Bladder microvascular endothelial cell (primary cell): ENCODE measurements at places on chromosomes 5 and 9. TPM values are rescaled to one million over a fixed set of nuclear protein-coding genes. Genes with fewer than 3 reads are reported as not detected.

Gene TAF1L
- total RNA-seq: under 0.01 TPM in 1 of 2 replicates, not detected in the other

Gene MELK
- total RNA-seq: 23.6 and 30.0 TPM in 2 replicates

Gene MARCOL
- total RNA-seq: not detected in 2 replicates

Gene MYORG
- total RNA-seq: 3.9 and 6.5 TPM in 2 replicates

Gene SPEF2
- total RNA-seq: 0.63 and 0.81 TPM in 2 replicates

Gene ASTN2
- 2.6 and 5.6 TPM in 2 replicates for total RNA-seq

Gene WNT8A
- not detected in 2 replicates for total RNA-seq

Gene IL9
- not detected in 2 replicates for total RNA-seq

Gene PCSK1
- total RNA-seq: 0.81 and 2.8 TPM in 2 replicates

Gene PHF24
- total RNA-seq: not detected in 2 replicates

Gene PKD2L2
- total RNA-seq: not detected in 2 replicates

Gene FGF1
- 0.16 and 0.44 TPM in 2 replicates for total RNA-seq

Gene RANBP3L
- total RNA-seq: 0.25 TPM in 1 of 2 replicates, not detected in the other

Gene FOXD4L3
- not detected in 2 replicates for total RNA-seq

Gene FGF10
- not detected in 2 replicates for total RNA-seq

Gene BHMT
- not detected in 2 replicates for total RNA-seq

Gene ADAMTSL1
- 11.5 and 19.6 TPM in 2 replicates for total RNA-seq

Gene CATSPER3
- not detected in 2 replicates for total RNA-seq

Gene GLIPR2
- total RNA-seq: 4.9 and 44.4 TPM in 2 replicates

Gene DOLK
- 24.0 and 33.0 TPM in 2 replicates for total RNA-seq

Gene C9orf43
- 0.16 and 0.44 TPM in 2 replicates for total RNA-seq

Gene ZFP2
- total RNA-seq: 0.65 and 1.2 TPM in 2 replicates

Gene KCNMB1
- under 0.01 TPM in 1 of 2 replicates, not detected in the other for total RNA-seq

Gene TAF11L10
- total RNA-seq: not detected in 2 replicates

Gene ADRB2
- total RNA-seq: 2.9 and 9.4 TPM in 2 replicates

Gene ENTPD2
- under 0.01 TPM in 1 of 2 replicates, not detected in the other for total RNA-seq

Gene HTR4
- not detected in 2 replicates for total RNA-seq

Gene TLR4
- 24.3 and 211 TPM in 2 replicates for total RNA-seq

Gene CTSV
- total RNA-seq: 0.76 and 0.97 TPM in 2 replicates

Gene PCA3
- total RNA-seq: under 0.01 and 0.19 TPM in 2 replicates

Gene PARP8
- total RNA-seq: 0.16 and 1.2 TPM in 2 replicates

Gene CARTPT
- total RNA-seq: not detected in 2 replicates

Gene KIAA0825
- 0.97 and 1.3 TPM in 2 replicates for total RNA-seq

Gene IL3
- not detected in 2 replicates for total RNA-seq

Gene PHPT1
- 211 and 268 TPM in 2 replicates for total RNA-seq

Gene LHX3
- not detected in 2 replicates for total RNA-seq

Gene IRX2
- under 0.01 TPM in 1 of 2 replicates, not detected in the other for total RNA-seq
